AG04450 (cell line): ENCODE measurements at places on chromosomes 4 and X.

DNA sequence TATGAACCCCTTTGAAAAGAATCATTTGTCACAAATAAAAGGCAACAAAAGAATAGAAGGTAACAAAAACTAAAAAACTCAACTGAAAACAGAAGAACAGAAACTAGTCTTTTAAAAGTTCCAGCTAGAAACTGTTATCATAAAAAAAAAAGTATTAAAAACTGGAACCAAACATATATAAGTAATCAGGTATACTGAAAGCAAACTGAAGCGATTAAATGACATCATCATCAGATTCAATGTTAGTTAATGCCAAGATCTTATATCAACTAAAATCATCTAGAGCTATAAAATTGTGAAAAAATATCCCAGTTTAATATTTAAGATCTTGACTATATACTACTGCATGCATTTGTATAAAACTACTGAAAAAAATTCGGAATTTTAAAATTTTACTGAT lies 36.0 kb downstream of the CENPE start:
- DNase-seq = no peak

GRCh38 chr4:109574931-109575804 lies 15.1 kb downstream of the MCUB start:
- DNase-seq = no peak

- DNase-seq = no peak
These were observed 138.5 kb downstream of the GRIA3 start for GRCh38 chrX:123322536-123322935.

GRCh38 chr4:143771269-143771668 lies 70.8 kb upstream of the FREM3 start:
- no peak for DNase-seq

- no peak for DNase-seq
These were observed 172.0 kb downstream of the ADAM29 start for GRCh38 chr4:175090116-175090515.

GRCh38 chr4:57865264-57865663 lies 755.1 kb upstream of the IGFBP7 start:
- no peak for DNase-seq

- no peak for DNase-seq
These were observed 954.0 kb upstream of the TENM3 start for GRCh38 chr4:181289198-181289597.

DNA sequence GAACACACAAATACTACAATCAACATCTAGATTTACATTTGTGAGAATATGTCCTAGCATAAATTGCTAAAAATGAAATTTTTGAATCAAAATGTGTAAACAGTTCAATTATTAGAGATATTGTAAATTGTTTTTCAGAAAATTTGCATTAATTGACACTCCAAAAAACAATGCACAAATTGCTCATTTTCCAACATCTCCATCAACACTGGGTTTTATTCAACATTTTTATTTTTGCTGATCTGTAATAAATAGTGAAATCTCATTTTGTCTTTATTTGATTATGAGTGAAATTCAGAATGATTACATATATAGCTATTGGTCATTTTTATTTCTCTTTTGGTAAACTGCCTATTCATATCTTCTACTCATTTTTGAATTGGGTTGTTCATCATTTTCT lies 120.0 kb upstream of the GRIA3 start:
- no peak for DNase-seq

DNA sequence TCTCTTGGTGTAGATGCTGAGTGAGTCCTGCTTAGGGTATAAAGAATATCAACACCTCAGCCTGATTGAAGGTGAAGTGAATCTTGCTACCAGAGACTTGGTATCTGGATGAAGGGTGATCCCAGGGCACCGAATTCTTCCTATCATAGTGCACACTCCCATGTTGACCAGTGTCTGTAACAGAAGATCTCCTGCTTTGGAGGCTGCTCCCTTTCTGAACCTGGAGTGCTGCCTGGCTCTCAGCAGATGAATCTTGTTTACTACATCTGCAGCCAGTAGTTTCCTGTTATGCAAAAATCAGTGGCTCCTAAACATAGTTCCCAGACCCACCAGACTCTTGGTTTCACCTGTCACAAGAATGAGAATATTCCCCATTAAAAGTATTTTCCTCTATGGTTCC lies 191.7 kb upstream of the GK2 start:
- DNase-seq = no peak

DNA sequence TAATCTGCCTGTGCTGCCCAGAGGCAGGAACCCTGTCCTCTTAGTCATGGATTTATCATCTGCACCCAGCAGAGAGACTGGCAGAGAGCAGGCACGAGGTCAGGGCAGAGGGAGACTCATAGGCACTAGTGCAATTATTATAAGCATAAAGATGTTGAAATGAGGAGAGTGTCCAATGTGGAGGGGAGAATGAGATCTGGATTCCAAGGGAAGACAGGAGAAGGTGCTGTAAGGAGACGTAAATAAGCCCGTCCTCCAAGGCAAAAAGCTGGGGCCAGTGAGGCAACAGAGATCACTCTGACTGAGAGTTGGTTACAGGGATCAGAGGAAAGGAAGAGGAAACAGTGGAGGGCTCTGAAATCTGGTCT lies 406.2 kb downstream of the MAPK10 start:
- no peak for DNase-seq
